ENCODE measurements at places on chromosomes 7 and 10.

DNA sequence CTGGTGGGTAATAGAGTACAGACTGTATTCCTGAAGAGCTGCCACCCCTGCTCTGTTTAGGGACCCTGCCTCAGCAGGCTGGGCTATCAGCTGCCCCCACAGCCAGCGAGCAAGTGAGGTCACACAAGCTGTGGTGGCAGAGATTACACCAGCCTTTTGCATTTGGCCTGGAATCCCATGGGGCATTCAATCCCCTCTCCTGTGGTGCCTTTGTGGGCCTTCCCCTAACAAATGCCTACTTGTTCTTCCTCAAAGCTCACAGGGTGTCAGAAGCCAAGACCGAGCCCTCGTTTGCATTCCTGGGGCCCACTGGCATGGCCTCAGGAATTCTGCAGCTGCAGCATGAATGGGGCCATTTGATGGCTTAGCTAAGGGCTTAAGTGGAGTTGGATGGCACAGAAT lies 212.7 kb upstream of the PHYHIPL start:
- DNase-seq, result no peak

- DNase-seq, result no peak
Measured at GRCh38 chr10:15744217-15744865, 24.6 kb upstream of the ITGA8 start.

DNA sequence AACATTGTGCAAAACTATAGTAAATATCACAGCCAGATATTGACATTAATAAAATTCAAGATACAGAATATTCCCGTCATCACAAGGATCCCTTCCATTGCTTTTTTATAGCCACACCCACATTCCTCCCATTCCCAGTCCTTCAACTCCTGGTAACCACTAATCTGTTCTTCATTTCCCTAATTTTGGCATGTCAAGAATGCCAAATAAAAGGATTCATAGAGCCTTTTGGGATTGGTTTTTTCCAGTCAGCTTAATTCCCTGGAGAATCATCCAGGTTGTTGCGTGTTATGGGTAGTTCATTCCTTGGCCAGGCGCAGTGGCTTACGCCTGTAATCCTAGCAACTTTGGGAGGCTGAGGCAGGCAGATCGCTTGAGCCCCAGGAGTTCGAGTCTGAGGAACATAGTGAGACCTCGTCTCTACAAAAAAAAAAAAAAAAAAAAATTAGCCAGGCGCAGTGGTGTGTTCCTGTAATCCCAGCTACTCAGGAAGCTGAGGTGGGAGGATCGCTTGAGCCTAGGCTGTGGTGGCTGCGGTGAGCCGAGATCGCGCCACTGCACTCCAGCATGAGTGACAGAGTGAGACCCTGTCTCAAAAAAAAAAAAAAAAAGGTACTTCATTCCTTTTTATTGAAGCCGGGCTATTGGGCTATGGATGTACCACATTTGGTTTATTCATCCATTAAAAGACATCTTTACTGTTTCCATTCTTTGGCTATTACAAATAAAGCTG lies 2.7 kb downstream of the OGDH start:
- DNase-seq, result no peak

DNA sequence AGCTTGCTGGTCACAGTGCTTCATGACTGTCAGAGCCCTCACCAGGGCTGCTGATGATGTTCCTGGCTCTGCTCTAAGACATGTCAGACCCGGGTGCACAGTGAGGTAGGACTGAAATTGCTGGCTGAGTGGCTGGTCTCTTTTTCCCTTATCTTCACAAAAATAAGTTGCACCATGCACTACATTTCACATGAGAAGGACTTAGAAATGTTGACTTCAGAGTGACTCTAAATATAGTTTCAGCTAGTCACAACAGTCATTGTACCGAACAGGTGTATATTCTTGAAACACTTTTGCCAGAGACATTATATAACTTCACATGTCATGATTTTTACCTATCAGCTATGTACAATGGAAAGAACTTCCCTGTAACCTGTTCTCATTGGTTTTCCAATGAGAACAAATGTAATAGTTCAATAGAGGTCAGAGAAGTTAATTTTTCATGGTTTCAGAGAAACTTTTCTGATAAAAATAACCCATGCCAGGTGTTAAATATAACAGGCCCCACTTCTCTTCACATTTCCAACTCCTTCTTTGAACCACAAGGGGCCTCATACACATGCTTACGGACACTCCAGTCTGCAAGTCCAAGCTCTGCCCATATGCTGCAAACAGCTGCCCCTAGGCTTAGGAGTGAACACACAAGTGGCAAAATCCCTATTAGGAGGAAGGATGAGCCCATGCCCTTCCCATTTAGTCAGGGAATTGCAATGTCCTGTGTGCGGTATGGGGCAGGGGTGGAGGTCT lies 115.6 kb downstream of the CDK6 start:
- no peak for DNase-seq
